ENCODE measurements at places on chromosomes 11 and 22.

- no peak for DNase-seq
Measured at GRCh38 chr11:3225826-3226750, 6.1 kb downstream of the MRGPRE start.

DNA sequence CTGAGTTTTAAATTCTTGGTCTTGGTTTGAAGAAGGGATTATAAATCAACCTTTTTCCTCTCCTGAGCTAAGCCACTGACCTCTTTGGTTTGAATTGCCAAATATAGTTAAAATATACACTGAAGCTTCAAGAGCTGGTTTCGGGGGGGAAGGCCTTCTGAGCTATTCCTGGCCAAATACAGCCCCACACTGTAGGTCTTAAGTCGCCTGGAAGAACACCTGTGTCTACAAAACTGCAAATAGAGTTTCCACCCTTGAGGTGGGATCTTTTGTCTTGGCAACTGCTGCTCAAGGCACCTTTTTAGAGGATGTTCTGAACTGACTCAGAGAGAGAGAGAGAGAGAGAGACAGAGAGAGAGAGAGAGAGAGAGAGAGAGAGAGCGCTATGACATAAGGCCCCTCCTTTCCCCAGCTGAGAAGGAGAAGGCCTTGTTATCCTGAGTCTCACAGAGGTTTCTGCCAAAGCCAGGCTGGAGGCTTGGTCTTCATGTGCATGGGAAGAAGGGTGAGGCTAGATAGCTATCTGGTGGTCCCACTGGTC, 5.5 kb downstream of the ADM start:
- no peak for DNase-seq

DNA sequence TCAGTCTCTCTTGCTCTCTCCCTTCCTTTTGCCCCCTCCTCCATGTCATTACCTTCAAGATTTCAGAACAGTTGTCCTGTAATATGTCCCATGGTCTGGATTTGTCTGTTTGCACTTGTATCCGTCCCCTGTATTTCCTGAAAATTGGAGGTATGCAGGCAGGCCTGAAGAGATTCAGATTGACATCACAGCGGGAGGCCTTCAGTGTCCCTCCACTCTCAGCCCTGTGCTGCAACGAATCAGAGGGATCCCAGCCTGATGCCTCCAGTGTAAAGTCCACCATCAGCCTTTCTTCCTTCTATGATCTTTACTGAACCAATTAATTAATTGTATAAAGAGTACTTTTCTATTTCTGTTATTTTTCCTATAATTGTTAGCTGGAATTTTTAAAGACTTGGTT, 57.3 kb downstream of the ELMOD1 start:
- DNase-seq = no peak

- no peak for DNase-seq
Measured at GRCh38 chr22:25410849-25411248, 153.6 kb upstream of the GRK3 start.

DNA sequence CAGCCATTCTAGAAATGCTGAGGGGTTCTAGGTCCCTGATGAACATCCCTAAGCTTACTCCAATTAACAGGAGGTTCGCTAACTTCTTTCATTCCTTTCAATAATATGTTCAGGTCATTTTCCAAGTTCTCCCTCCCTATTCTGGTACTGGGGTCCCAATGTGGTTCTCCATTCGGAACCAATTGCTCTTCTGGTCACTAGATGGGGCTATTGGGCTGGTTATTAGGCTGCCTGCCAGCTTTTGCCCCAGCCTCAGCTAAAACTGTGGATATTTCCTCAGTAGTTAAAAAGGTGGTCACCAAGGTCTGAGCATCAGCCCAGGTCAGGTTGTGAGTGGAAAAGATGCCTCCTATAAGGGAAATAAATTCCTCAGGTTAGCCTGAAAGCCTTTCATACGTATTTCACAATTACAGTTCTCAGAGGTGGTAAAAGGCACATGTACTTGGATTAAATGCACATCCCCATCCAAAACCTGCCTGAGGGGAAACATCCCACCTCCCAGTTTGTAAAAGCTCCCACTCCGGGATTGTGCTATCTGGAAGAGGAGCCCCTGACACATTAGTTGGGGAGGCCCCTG, 161.1 kb upstream of the CCDC179 start:
- no peak for DNase-seq

DNA sequence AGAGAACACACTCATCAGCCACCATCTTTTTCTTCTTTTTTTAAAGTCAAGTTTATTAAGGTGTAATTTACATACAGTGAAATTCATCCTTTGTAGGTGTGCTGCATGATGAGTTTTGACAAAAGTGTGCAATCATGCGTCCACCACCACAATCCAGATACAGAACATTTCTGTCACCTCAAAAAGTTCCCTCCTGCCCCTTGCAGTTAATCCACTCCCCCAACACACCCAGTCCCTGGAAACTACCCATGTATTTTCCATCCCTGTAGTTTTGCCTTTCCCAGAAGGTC, 126.7 kb downstream of the HIPK3 start:
- DNase-seq = no peak

- peak; percentile 23 for DNase-seq
Measured at GRCh38 chr11:126519764-126520734, 164.6 kb downstream of the ST3GAL4 start.

GRCh38 chr22:41285441-41285819, 557 bp downstream of the RANGAP1 start:
- peak; percentile 39 for DNase-seq

DNA sequence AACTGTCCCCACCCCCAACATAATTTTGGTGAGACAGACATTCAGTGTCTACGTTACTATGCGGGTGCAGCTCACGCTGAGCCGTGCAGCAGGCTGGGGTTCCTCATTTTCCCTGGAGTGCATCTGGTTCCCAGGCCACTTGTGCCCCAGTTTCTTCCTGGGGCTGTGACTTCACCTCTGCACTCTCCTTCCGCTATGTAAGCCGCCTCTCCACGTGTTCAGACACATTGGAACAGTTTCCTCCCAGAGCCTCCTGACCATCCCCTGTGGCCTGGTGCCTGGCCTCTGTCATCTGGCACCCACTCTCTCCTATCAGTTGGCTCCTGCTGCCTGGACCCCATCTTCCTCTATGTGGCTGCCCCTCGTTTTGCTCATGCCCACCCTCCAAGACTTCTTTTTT, 46.2 kb upstream of the A4GALT start:
- DNase-seq = no peak
